ENCODE measurements at places on chromosomes 6 and 20. TPM values are rescaled to one million over a fixed set of nuclear protein-coding genes. Genes with fewer than 3 reads are reported as not detected.

DNA sequence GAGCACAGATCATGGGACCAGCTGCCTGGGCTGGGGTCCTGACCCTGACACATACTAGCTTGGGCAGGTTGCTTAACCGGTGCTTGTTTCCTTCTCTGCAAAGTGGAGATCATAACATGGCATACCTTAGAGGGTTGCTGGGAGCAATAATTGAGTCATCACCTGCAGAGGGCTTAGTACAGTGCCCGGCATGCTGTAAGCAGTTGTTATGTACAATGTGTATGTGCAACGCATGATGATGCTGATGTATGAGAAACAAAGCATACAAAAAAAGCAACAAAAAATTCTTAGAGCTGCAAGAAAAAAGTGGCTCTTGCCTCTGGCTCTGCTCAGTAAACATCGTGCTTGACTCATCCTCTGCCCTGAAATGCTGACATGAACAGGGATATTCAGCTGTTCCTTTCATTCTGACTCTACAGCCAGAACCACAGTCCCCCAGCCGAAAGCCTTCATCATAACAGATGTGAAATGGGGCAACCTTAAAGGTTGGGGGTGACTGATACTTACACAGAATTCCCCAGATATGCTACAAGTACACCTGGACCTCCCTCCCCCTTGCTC lies 91.7 kb downstream of the CLIC5 start:
- peak; percentile 63 for DNase-seq
- peaks cover 4% of the 10 kb centered on the region for H3K27me3 ChIP-seq
- H3K27ac ChIP-seq: no peak overlapping the region
- peaks cover 2% of the 10 kb centered on the region for H3K4me1 ChIP-seq
- H3K36me3 ChIP-seq: no peaks in the 10 kb centered on the region
- no peak overlapping the region for H3K4me3 ChIP-seq

DNA sequence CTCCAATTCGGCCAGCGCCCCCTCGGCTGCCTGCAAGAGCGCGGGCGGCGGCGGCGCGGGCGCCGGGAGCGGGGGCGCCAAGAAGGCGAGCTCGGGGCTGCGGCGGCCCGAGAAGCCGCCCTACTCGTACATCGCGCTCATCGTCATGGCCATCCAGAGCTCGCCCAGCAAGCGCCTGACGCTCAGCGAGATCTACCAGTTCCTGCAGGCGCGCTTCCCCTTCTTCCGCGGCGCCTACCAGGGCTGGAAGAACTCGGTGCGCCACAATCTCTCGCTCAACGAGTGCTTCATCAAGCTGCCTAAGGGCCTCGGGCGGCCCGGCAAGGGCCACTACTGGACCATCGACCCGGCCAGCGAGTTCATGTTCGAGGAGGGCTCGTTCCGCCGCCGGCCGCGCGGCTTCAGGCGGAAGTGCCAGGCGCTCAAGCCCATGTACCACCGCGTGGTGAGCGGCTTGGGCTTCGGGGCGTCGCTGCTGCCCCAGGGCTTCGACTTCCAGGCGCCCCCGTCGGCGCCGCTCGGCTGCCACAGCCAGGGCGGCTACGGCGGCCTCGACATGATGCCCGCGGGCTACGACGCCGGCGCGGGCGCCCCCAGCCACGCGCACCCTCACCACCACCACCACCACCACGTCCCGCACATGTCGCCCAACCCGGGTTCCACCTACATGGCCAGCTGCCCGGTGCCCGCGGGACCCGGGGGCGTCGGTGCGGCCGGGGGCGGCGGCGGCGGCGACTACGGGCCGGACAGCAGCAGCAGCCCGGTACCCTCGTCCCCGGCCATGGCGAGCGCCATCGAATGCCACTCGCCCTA lies 963 bp downstream of the FOXF2 start:
- peak; percentile 70 for DNase-seq
- peak overlapping the region; percentile 98 for H3K27ac ChIP-seq
- no peaks in the 10 kb centered on the region for H3K27me3 ChIP-seq
- H3K36me3 ChIP-seq: peaks cover 4% of the 10 kb centered on the region

- H3K27me3 ChIP-seq: no peaks in the 10 kb centered on the region
- no peak overlapping the region for H3K4me3 ChIP-seq
- H3K27ac ChIP-seq: peak overlapping the region; percentile 18
- peaks cover 42% of the 10 kb centered on the region for H3K36me3 ChIP-seq
These were observed 41.6 kb downstream of the PLCG1 start for GRCh38 chr20:41178904-41179432.

DNA sequence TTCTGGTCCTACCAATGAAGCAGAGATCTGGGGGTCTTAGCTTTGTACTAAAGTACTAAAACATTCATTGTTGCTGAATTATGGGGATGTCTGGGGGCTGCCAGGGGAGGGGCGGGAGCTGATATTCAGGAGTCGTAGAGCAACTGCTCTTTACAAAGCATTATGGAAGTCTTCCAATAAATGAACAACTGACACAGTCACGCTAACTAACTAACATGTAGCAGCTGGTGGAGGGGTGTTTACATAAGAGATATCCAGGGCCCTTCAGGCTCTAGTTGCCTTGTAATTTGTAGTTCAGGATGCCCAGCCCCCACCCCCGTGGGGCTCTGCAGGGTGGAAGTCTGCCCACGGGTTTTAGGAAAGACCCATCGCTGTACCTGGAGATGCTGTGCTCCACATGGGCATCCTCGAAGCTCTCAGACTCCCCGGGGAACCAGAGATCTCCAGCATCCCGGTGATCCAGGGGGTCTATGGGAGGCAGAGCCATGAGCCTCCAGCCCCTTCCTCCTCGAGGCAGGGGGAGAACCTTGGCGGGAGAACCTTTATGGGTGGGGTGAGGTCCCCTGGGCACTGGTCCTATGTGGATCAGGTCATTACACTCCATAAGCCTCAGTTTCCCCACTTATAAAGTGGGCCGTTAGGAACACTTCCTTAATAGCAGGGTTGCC lies 3.4 kb downstream of the TREM2 start:
- H3K36me3 ChIP-seq: no peaks in the 10 kb centered on the region
- H3K4me3 ChIP-seq: no peak overlapping the region
- H3K4me1 ChIP-seq: peaks cover 6% of the 10 kb centered on the region
- peak; percentile 23 for DNase-seq

GRCh38 chr6:18154507-18155149 lies at the start of gene TPMT:
Gene TPMT (minus strand): TSS chr6:18155077. CDS start chr6:18149127, 5,950 bp downstream.
- H3K4me1 ChIP-seq: peaks cover 3% of the 10 kb centered on the region
- H3K36me3 ChIP-seq: no peaks in the 10 kb centered on the region
- peak within 1 kb of the TSS; percentile 84 for H3K27ac ChIP-seq
- H3K4me3 ChIP-seq: peak within 1 kb of the TSS; percentile 99
- no peak for DNase-seq
- no peaks in the 10 kb centered on the region for H3K27me3 ChIP-seq

- no peak overlapping the region for H3K27ac ChIP-seq
- no peaks in the 10 kb centered on the region for H3K36me3 ChIP-seq
- no peaks in the 10 kb centered on the region for H3K27me3 ChIP-seq
- no peak overlapping the region for H3K4me3 ChIP-seq
These were observed 68.3 kb downstream of the AFG1L start for GRCh38 chr6:108363113-108363512.

- peaks cover 4% of the 10 kb centered on the region for H3K4me1 ChIP-seq
- peaks cover 2% of the 10 kb centered on the region for H3K27me3 ChIP-seq
- no peak overlapping the region for H3K4me3 ChIP-seq
- no peak overlapping the region for H3K27ac ChIP-seq
These were observed 46.6 kb upstream of the PTGIS start for GRCh38 chr20:49614338-49615050.

DNA sequence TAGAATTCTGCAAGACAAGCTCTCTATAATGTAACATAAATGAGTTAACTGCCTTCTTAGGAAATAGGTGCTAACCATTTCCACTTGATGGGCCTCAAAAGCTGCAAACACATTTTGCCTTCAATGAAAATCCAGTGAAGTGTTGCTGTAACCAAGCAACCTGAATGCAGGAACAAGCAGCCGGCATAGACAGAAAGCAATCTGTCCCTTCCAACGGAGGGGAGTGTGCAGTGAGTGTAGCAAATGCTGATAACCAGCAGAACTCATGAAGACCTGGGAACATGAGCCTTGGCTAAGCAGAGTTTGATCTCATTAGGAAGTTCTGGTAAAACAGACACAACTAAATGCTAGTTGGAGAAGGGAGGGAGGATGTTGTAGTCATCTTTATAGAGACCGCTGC lies 697.8 kb downstream of the KIF16B start:
- H3K27me3 ChIP-seq: no peaks in the 10 kb centered on the region
- H3K36me3 ChIP-seq: no peaks in the 10 kb centered on the region
- H3K4me1 ChIP-seq: no peaks in the 10 kb centered on the region
- no peak overlapping the region for H3K27ac ChIP-seq
- DNase-seq: no peak

- no peaks in the 10 kb centered on the region for H3K27me3 ChIP-seq
- DNase-seq: no peak
- H3K4me1 ChIP-seq: no peaks in the 10 kb centered on the region
- H3K27ac ChIP-seq: no peak overlapping the region
These were observed 268.4 kb downstream of the FARS2 start for GRCh38 chr6:5529733-5530132.

- peaks cover 45% of the 10 kb centered on the region for H3K4me1 ChIP-seq
- no peaks in the 10 kb centered on the region for H3K27me3 ChIP-seq
- no peak overlapping the region for H3K4me3 ChIP-seq
- peak overlapping the region; percentile 42 for H3K27ac ChIP-seq
- DNase-seq: no peak
- no peaks in the 10 kb centered on the region for H3K36me3 ChIP-seq
These were observed 16.8 kb upstream of the PTGIS start for GRCh38 chr20:49584418-49585382.

GRCh38 chr6:69390125-69390524 lies 406.7 kb downstream of the LMBRD1 start:
- DNase-seq: no peak
- no peak overlapping the region for H3K4me3 ChIP-seq
- H3K27me3 ChIP-seq: no peaks in the 10 kb centered on the region
- H3K4me1 ChIP-seq: no peaks in the 10 kb centered on the region
- no peak overlapping the region for H3K27ac ChIP-seq

DNA sequence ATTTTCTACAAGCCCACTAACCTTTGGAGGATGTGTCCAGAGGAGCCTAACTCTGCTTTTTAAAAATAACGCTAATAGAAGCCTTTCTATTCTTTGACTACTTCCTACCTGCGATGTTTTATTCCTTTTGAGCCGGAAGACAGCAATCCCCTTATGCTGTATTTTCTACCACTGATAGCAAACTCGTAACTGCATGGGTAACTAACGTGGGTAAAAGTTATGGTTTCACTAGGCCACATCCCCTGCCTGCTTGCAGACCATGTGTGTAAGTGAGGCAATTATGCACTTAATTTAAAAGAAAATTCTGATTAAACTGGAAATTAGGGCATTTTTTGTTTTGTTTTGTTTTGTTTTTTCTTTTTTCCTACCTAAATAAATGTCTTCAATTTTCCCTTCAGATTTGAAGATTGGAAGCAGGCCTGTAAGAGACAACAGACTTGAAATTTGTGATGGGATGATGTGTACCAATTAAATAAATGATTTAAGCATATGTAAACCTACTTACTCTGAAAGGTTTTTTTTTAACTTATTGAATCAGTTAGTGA lies 931 bp downstream of the UFL1 start:
- peaks cover 5% of the 10 kb centered on the region for H3K36me3 ChIP-seq
- peaks cover 2% of the 10 kb centered on the region for H3K4me1 ChIP-seq
- H3K4me3 ChIP-seq: peak overlapping the region; percentile 83
- peak; percentile 14 for DNase-seq

GRCh38 chr20:10640897-10641296 lies 32.9 kb downstream of the JAG1 start:
- no peaks in the 10 kb centered on the region for H3K27me3 ChIP-seq
- H3K4me3 ChIP-seq: no peak overlapping the region
- peaks cover 71% of the 10 kb centered on the region for H3K36me3 ChIP-seq
- H3K27ac ChIP-seq: no peak overlapping the region
- DNase-seq: no peak

DNA sequence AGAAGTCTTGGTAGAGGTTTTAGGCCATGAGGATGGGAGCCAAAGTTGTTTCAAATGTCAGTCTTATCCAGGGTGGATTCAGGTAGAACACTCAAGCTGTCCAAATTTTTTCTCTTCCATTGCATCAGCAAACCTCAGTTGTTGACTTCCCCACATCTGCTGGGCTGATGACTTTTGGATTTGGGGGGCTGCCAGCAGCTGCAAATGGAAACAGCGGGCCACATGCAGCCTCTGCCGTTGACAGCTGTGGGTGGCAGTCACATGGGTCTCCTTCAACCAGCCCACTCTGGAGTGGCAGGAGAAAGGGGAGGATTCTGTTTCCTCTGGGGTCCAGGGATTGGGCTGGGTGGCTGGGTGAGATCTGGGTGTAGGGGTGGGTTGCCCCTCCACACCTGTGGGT lies 5.8 kb upstream of the MLN start:
- H3K4me1 ChIP-seq: no peaks in the 10 kb centered on the region
- no peaks in the 10 kb centered on the region for H3K36me3 ChIP-seq
- H3K4me3 ChIP-seq: no peak overlapping the region
- no peak overlapping the region for H3K27ac ChIP-seq

GRCh38 chr6:109298605-109299264 lies 83.5 kb downstream of the CD164 start:
- no peaks in the 10 kb centered on the region for H3K4me1 ChIP-seq
- H3K27me3 ChIP-seq: peaks cover 32% of the 10 kb centered on the region
- no peak overlapping the region for H3K27ac ChIP-seq
- no peak for DNase-seq

GRCh38 chr20:6942266-6942665 lies 174.8 kb downstream of the BMP2 start:
- no peak for DNase-seq
- H3K4me3 ChIP-seq: no peak overlapping the region
- H3K27me3 ChIP-seq: no peaks in the 10 kb centered on the region
- H3K4me1 ChIP-seq: no peaks in the 10 kb centered on the region
- H3K27ac ChIP-seq: no peak overlapping the region

DNA sequence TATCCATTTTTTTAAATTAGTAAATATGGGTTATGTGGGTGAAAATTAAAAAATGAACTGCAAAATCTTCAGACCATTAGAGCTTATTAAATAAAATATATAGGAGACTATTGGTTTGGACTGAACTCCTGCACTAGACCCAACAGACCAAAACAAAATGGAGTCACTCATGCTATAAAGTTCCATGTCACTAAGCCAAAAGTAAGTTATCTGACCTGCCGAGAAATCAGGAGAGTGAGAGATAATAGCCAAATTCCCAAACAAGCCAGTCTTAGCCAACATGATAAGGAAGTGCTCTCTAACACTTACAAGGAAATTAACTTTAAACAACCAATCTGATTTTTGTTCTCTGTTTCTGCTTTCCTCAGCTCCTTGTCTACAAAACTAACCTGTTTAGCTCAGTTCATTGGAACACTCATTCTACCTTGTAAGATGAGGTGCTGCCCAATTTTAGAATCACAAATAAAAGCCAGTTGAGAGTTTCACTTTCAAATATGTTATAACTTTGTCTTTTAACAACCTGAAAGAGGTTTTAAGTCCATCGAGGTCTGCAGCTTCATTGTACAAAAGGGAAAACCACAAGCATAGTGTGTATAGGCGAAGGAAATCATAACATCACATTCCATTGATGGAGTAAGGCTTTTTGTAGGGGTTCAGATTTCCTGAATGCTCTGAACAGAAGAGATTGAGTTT lies 220.5 kb downstream of the TENT5A start:
- H3K4me3 ChIP-seq: no peak overlapping the region
- peak; percentile 38 for DNase-seq
- H3K4me1 ChIP-seq: no peaks in the 10 kb centered on the region
- H3K27ac ChIP-seq: no peak overlapping the region
- no peaks in the 10 kb centered on the region for H3K36me3 ChIP-seq

Gene CCN2
- 211 TPM for total RNA-seq

Gene PPP1R18
- total RNA-seq: 31.9 TPM

Gene ADAM33
- total RNA-seq: under 0.01 TPM

Gene ULBP3
- total RNA-seq: 43.0 TPM

Gene RNF144B
- 2.8 TPM for total RNA-seq

Gene CBFA2T2
- total RNA-seq: 3.3 TPM

All from IMR-90 (cell line).